ENCODE measurements at places on chromosomes 4 and X.

GRCh38 chrX:39409246-39409917 is 608.1 kb downstream of the MID1IP1 start:
- no peak for DNase-seq

GRCh38 chrX:72644946-72645345 is 69.2 kb downstream of the PHKA1 start:
- no peak for DNase-seq

DNA sequence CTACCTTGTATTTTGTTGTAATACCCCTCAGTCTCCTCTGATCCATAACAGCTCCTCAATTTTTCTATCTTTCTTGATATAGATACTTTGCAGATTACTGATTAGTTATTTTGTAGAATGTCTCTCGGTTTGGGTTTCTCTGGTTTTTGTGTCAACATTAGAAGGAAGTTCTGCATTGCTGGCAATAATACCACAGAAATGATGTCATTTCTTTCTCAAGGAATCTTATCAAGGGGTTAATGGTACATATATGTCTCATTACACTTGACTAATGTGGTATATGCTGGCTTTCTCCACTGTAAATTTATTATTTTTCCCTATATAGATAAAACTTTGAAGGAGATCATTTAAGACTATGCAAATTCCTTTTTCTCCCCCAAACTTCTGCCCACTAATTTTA is 183.6 kb upstream of the DKK2 start:
- no peak for DNase-seq

DNA sequence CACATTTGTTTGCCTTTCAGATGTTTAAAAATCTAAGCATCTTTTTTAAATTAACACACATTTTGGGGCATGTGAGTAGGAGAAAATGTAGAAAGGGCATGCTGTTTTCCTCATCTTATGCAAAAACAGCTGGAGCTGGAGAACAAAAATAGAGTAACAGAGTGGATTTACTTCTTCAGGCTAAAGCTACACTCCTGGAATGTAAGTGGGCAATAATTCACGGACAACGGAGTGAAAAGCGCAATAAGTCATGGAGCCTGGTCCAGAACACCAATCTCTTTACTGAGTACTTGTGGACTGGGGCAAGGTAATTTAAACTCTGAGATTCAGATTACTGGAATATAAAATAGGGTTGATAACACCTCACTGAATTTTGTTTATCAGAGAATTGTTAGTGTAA is 1018.8 kb upstream of the HS3ST1 start:
- no peak for DNase-seq

- no peak for DNase-seq
These were observed 736.5 kb upstream of the FTHL17 start for GRCh38 chrX:31808357-31808756.

GRCh38 chr4:187286525-187286924 is 562.9 kb upstream of the FAT1 start:
- DNase-seq: no peak

GRCh38 chr4:98939892-98940298 is 11.0 kb upstream of the EIF4E start:
- no peak for DNase-seq

GRCh38 chrX:56764975-56765791 is 36.1 kb downstream of the NBDY start:
- DNase-seq: no peak

DNA sequence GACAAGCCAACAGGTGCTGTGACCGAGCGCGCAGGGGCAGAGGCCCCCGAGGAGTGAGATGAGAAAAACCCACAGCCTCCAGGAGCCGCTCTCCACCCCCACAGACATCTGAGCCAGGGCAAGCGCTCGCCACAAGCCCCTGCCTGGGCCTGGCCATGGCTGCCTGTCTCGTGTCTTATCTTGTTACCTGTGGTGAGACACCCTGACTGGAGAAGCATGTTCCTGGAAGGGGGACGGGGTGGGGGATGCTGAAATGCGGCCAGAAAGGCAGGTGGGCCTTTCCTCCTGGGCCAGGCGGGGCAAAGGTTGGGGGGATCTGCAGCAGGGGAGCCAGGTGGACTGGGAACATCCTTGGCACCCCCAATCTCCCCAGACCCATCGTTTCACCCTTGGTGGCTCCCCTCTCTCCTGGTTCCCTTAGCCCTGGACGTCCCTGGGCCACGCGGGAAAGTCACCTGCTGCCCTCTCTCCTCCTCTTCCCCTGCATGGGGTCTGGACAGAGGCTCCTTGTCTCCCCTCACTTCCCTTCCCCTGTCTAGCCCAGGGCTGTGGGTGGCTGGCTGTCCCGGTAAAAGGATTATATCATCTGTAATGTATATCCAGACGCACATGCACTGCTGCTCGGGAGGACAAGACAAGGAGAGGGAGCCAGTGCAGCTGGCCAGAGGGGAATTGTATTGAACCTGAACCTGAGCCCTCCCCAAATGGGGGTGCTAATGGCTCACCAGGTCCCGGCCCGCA is 8.4 kb upstream of the DUSP9 start:
- DNase-seq: no peak

GRCh38 chr4:48379587-48380180 is 38.4 kb downstream of the SLAIN2 start:
- DNase-seq: no peak

- DNase-seq: no peak
These were observed 78.0 kb downstream of the GABRB1 start for GRCh38 chr4:47109379-47109778.

DNA sequence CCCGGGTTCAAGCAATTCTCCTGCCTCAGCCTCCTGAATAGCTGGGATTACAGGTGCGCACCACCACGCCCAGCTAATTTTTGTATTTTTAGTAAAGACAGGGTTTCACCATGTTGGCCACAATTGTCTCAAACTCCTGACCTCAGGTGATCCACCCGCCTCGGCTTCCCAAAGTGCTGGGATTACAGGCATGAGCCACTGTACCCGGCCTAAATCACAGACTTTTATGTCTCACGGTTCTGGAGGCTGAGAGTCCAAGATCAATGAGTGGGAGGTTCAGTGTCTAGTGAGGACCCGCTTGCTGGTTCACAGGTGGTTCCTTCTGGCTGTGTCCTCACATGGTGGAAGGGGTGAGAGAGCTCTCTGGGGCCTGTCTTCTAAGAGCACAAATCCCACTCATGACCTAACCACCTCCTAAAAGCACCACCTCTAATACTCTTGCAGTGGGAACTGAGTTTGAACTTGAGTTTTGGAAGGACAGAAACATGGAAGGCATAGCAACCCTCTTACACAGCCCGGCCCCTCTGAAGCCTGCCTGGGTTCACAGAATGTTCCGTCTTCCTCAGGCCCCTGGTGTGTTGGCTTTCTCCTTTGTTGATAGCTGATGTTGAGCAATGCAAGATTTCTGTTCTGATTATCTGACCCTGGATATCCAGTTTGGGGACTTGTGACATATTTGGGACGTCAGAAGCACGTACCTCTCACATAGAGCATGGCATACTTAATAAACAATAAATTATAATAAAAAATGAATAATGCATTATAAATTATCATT is 1.9 kb upstream of the AKAP17A start:
- DNase-seq: no peak

DNA sequence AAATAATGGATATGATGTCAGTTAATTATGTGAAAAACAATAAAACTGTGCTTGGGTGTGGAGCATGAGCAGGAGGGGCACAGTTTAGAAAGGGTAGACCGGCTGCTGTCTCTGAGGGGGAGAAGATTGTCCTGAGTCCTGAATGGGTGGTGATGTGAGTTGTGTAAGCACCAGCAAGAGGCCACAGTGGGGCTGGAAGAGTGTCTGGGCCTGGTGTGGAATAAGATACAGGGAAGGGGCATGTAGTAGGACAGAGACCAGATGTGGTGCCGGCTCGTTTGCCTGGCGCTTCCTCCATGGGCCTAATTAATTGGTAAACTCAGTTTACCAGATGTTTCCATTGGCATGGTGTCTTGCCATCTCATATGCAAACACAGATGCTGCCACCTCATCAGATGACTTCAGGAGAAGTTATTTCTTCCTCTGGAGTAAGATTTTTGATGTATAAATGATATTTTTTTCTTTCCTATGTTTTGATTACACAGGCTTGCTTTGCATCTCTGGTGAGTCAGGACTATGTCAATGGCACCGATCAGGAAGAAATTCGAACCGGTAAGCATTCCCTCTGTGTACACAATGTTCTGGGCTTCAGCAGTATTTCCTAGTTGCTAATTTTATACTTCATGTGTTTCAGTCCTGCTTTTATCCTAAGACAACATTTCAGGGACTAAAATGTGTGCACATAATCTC is 5.1 kb downstream of the MED28 start:
- DNase-seq: no peak

DNA sequence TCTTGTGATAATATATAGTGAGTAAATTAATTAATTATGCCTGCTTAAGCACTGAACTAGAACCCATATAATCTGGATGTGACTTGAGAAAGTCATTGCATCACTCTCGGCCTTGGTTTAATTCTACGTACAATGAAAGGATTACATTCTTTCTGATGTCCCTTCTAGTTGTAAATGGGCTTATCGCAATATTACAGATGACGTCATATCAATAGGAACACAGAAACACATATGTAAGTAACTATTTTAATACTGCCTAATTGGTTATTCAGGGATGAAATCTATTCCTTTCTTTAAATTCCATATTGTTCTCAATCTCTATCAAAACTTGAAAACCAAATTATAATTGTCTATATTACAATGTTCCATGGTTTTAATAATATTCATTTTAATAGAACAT is 504.6 kb downstream of the PRR32 start:
- DNase-seq: no peak

GRCh38 chr4:74197080-74197479 is 39.2 kb downstream of the MTHFD2L start:
- DNase-seq: no peak

- no peak for DNase-seq
These were observed 194.4 kb downstream of the BCOR start for GRCh38 chrX:39903343-39903742.

DNA sequence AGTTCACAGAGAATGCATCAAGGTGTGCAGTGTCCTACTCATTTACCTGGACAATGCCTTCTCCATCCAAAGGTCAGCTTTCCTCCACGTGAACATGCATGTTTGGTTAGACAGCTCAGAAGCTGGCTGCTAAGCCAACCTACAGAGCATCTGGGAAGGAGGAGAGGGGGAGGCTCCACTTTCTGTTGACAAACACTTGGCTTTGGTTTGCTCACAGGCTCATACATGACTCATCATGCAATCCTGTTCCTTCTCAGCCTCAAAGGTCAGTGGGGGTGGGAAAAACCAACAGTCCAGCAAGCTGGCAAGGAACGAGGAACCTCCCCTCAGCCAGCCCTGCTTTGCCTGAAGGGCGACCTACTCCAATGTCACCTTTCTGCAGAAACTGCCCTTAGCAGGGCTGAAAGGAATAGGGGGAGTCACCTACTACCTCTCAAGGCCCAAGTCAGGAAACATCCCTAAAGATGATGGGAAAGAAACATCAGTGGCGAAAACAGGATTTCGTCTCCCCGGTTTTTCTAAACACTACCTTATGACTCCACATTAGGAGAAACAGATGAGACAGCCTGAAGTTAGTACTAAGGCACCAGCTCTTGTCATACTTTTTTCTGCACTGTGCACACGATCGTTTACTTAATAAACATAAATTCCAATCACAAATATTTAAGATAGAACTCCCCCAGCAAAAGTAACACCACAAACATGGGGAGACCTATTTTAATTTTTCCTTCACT is 37.9 kb downstream of the RELL1 start:
- no peak for DNase-seq

GRCh38 chr4:13328591-13328990 is 155.5 kb downstream of the RAB28 start:
- DNase-seq: no peak

DNA sequence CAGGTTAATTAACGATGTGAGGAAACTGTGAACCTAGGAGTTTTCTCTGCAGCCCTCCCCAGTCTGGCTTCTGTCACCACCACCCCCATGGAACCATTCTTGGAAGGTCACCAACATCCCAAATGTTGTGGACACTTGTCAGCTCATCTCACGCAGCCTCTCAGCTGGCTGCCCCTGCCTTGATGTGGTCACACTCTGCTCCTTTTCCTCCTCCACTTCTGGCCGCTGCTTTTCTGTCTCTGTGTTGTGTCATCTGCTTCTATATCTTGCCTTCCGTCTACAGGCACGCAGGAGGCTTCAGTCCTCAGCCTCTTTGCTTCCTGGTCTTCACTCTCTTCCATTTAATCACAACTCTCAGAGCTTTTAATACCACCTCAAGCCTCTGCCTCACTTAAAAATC is 371.5 kb upstream of the SLIT2 start:
- DNase-seq: no peak

- DNase-seq: no peak
These were observed 8.9 kb upstream of the PRDM8 start for GRCh38 chr4:80188457-80188800.

DNA sequence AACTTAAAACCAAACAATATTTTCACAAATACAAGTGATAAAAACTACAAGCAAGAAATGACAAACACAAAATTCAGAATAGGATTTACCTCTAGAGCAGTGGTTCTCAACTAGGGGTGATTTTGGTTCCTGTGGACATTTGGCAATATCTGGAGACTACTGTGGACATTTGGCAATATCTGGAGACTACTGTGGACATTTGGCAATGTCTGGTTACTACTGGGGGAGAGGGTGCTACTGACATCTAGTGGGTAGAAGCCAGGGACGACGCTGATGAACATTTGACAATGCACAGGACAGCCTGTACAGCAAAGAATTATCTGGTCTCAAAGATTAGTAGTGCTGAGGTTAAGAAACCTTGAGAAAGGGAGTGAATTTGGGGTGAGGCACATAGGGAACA is 169.8 kb downstream of the CLCN4 start:
- no peak for DNase-seq

DNA sequence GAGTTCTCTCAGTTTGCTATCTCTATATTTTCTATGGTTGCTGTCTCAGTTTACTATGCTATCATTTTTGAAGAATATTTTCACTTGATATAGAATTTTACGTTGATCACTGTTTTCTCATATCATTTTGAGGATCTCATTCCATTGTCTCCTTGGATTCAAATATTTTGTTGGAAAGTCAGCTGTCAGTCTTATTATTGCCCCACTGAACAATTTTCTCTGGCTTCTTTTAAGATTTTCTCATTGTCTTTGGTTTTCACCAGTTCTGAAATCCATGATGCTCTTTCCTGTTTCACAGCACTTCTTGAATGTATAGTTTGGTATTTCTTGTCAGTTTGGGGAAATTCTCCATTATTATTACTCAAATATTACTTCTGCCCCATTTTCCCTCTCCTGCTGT is 81.1 kb downstream of the ENPP6 start:
- DNase-seq: no peak

DNA sequence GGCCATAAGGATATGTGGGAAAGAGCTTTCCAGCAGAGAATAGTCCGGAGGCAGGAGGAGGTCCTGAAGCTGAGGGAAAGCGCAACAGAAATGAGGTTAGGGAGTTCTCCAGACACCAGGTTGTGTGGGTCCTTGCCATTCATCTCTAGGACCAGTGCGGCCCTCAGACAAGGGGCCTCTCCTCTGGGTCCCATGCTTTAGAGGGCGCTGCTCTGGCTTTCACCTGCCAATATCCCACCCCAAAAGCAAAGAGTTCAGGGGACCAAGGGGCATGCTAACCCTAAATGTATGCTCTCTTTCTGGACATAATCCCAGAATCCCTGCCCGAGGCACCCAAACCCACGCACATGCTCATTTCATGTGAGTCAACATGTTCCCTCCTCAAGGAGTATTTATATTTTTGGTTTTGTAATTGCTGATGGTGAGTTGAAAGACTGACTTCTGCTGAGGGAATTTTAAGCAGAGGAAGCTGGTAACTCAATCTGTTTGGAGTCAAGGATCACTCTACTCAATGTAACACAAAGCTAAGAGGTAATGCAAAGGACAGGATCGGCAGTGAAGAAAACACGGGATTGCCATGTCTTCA is 14.8 kb downstream of the RPL34 start:
- no peak for DNase-seq

Data from stimulated activated CD4-positive, alpha-beta T cell treated with anti-CD3 and anti-CD28 coated beads, Interleukin-1b, Interleukin-23, amount 100 ng/mL, for 1 hour (primary cell).